ENCODE measurements at places on chromosomes 1 and 21.

DNA sequence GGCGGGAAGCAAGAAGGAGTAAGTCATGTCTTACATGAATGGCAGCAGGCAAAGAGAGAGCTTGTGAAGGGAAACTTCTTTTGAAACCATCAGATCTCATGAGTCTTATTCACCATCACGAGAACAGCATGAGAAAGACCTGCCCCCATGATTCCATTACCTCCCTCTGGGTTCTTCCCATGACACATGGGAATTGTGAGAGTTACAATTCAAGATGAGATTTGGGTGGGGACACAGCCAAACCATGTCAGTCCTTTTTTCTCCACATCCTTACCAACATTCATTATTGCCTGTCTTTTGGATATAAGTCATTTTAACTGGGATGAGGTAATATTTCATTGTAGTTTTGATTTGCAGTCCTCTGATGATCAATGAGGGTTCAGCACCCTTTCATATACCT, 81.0 kb downstream of the DIRAS3 start:
- no peak for DNase-seq

DNA sequence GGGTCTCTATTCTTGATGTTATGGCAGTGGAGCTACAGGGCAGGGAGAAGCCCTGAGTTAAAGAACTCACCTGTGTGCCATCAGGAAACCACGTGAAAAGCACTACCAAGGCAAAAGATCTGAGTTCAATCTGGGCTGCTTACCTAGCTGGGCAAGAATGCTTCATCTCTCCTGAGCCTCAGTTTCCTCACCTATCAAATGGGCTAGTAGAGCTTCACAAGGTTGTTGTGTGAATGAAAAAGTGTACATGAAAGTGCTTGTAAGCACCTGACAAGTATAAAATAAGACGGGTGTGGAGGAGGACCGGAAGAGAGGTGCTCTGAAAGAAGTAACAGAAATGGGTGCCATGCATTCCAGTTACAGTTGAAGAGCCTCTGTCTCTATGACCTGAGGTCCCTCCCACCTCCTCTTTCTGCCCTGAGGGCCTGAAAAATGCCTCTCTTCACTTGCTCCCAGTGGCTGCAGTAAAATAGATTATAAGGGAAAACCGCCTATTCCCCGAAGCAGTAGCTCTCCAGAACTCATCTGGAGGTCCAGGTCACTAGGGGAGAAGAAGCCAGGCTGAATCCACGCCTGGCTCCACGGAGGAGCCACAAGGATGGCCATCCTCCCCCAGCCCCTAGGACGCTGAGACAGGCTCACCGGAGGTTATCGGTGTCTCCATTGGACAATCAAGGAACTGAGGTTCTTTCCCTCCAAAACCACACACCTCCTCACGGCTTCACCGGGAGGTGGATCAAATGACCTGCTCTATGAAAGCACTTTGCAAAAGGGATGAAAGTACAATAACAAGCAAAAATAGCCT, 1.4 kb downstream of the GPR161 start:
- DNase-seq = no peak

DNA sequence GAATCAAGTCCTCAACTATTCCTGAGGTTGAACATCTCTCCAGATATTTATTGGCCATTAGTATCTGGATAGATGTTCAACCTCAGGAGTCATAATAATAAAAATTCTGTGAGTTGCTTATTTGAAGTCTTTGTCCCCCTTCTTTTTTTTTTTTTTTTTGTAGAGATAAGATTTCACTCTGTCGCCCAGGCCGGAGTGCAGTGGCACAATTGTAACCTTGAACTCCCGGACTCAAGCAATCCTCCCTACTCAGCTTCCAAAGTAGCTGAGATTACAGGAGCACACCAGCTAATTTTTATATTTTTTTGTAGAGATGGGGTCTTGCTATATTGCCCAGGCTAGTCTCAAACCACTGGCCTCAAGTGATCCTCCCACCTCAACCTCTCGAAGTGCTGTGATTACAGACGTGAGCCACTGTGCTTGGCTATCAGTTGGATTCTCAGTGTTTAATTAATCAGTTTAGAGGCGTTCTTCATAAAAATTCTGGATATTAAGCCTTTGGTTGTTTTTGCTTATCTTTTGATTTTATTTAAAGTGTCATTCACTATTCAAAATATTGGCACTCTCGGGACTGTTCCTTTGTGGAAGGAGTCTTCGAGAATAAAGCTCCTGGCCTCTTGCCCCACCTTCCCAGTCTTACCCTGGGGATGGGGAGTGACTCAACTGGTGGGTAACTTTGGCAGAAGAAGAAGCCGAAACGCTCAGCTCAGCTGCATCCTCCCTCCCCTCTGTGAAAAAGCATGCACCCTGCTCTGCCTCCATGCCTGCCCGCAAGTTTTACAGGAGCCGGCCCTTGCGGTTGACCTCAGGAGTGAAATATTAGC, 11.2 kb upstream of the HYI start:
- DNase-seq = no peak

DNA sequence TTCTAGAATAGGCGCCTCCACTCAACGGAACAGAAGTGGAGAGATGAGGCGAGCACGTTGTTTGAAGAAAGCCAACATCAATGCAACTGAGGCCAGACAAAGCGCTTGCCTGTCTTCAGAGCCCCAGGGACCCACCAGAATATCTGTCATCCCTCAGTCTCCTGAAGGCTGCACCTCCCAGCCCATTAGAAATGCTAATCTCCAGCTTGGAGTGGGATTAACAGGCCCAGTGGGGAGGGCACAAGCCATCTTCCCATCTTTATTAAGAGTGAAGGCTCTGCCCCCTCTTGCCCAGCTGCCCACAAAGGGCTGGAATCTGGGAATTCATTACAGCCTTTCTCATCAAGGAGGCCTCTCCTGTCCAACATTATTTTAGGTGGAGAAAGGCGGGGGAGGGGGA, 16.8 kb upstream of the CNTN2 start:
- no peak for DNase-seq

DNA sequence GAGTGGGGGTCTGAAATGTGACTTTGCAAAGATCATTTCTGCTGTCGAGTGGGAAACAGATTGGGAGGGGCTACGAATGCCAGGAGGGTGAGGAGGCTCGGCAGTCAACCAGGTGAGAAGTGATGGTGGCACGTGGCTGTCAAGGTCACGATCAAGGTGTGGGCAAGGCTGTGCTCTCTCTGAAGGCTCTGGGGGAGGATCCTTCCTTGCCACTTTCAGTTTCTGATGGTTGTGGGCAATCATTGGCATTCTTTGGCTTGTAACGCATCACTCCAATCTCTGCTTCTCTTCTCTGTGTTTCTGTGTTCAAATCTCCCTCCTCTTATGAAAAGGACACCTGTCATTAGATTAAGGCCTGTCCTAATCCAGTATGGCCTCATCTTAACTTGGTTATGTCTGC, 6.1 kb upstream of the SPSB1 start:
- no peak for DNase-seq

GRCh38 chr1:24724345-24725208, 20.7 kb upstream of the CLIC4 start:
- DNase-seq = no peak

DNA sequence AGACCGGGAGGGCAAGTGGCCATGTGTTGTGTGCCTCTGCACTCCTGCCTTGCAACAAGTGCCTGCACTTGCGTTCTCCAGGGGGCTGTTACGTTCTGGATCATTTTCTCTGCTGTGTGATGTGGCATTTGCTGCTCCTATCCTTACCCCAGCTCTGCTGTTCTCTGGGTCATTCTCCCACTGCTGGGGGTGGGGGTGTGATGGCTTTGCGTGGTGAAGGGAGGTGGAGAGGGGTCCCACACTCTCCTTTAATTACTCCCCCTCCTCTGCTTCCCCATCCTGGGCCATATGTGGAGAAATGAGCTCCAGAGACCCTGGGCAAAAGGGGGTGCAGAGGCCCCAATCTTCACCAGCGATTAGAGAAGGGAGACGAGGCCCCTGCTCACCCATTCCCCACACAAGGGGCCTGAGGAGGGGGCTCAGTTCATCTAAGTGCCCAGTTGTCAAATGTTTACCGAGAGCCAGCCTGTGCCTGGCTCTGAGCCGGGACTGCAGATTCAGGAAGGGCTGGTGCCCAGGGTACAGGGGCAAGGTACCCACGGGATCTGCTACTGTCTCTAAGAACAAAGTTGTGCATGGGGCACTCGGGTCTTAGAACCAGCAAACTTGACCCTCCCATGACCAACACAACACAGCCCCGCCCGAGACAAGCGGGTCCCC, 355.4 kb downstream of the PTPRU start:
- DNase-seq = no peak

DNA sequence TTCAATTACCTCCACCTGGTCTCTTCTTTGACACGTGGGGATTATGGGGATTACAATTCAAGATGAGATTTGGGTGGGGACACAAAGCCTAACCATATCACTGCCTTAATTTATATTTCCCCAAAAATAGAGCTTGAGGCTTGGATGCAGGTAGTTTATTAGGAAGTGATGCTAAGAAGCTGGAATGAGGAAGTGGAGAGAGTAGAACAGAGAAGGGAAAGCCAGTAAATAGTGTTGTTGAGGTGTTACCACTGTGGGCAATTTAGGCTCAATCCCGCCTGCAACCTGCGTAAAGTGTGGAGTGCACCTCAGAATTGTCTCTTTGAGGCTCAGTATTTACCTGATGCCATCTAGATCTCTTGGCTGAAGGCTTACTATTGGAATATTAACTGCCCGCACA, 4.9 kb upstream of the DOCK7 start:
- no peak for DNase-seq

GRCh38 chr21:46124926-46125845, 27.3 kb downstream of the COL6A2 start:
- DNase-seq = peak; percentile 10

GRCh38 chr1:169670836-169671235, 40.6 kb downstream of the SELL start:
- no peak for DNase-seq

GRCh38 chr1:1541956-1542765, 1.7 kb upstream of the TMEM240 start:
- DNase-seq = no peak

DNA sequence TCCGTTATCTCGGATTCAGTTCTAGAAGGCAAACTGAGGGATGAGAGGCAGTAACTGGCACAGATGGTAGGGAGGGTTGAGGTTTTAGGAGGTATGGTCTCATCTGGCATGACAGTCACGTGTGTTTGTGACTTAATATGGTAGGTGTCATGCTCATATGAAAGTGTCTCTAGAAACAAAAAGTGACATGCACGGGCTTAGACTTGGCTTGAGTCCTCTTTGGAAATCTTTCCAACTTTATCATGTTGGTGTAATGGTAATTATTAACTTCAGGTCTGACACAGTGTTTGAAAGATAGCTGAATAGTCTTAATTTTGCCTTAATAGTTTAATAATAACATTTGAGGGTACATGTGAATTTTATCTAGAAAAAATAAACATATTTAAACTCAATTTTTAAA, 218.1 kb downstream of the FMN2 start:
- DNase-seq = no peak

- DNase-seq = no peak
These were observed 2.5 kb upstream of the CHTOP start for GRCh38 chr1:153631047-153632022.

- DNase-seq = no peak
These were observed 5.1 kb upstream of the ARNT start for GRCh38 chr1:150881331-150882070.

Measured in natural killer cell (primary cell).